ENCODE measurements at places on chromosomes 11 and 22. TPM values are rescaled to one million over a fixed set of nuclear protein-coding genes. Genes with fewer than 3 reads are reported as not detected.
A peak's percentile ranks its signal among the peaks of the same experiment; 100 is the strongest.

- DNase-seq: no peak
Measured at GRCh38 chr22:30944986-30945385, 23.6 kb downstream of the MORC2 start.

DNA sequence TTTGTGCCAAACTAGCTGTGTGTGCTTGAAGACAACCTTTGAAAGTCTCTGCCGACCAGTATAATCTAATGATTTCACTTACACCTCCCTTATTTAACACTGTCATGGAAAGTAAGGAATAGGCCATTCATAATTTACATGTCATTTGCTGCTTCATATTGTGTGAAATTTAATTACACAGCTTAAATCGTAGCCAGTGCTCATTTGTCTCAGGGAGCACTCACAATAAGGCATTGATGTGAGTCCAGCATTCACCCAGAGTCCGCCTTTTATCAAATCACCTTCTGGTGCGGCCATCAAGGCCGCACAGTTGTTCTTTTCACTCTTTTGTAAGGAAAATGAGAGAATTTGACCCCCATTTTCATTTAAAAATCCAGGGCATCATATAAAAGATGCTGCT, 46.9 kb downstream of the PAX6 start:
- DNase-seq: no peak

DNA sequence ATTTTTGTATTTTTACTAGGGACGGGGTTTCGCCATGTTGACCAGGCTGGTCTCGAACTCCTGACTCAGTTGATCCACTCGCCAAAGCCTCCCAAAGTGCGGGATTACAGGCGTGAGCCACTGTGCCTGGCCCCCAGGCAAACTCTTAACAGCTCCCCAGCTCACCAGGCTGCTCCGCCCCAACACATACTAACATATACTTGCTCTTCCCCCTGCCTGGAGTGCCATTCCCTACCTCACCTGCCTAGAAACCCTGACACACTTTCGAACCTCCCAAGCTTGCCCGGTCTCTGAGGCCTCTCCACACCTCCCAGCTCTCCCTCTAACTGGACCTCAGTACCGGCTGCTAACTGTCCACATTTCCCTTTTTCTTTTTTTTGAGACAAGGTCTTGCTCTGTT, 8.5 kb downstream of the MAP4K2 start:
- no peak for DNase-seq

DNA sequence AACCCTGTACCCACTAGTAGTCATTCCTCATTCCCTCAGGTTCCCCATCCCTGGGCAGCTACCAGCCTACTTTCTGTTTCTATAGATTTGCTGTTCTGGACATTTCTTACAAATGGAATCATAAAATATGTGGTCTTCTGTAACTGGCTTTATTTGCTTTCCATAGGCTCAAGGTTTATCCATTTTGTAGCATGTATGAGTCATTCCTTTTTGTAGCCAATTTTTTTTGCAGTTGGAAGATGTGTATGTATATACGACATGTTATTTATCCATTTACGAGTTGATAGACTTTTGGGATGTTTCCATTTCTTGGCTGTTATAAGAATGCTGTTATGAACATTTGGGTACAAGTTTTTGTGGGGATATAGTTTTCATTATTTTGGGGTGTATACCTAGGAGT, 130.6 kb downstream of the WNT11 start:
- no peak for DNase-seq

The OR8G5 gene
- total RNA-seq: not detected

GRCh38 chr22:49667236-49667635, 160.4 kb downstream of the BRD1 start:
- DNase-seq: peak; percentile 40

DNA sequence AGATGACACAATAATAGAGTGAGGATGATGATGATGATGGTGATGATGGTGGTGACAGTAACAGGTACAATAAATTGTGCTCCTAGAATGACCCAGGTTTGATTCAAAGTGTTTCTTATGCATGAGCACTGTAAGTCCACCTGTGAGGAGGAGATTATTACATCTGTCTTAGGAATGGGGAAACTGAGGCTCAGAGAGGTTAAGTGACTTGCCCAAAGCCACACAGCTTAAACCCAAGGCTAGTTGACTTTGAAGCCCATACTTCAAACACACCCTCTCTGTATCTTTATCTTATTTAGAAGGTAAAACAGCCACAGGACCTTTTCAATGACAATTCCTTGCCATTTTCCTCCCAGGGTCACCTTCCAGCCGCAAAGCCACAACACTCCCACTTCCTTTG, 88.9 kb downstream of the MIAT start:
- no peak for DNase-seq

- no peak for DNase-seq
Measured at GRCh38 chr11:776561-777287, 563 bp downstream of the GATD1 start.

The OR10S1 gene
- total RNA-seq: not detected

The DEUP1 gene
- not detected for total RNA-seq

DNA sequence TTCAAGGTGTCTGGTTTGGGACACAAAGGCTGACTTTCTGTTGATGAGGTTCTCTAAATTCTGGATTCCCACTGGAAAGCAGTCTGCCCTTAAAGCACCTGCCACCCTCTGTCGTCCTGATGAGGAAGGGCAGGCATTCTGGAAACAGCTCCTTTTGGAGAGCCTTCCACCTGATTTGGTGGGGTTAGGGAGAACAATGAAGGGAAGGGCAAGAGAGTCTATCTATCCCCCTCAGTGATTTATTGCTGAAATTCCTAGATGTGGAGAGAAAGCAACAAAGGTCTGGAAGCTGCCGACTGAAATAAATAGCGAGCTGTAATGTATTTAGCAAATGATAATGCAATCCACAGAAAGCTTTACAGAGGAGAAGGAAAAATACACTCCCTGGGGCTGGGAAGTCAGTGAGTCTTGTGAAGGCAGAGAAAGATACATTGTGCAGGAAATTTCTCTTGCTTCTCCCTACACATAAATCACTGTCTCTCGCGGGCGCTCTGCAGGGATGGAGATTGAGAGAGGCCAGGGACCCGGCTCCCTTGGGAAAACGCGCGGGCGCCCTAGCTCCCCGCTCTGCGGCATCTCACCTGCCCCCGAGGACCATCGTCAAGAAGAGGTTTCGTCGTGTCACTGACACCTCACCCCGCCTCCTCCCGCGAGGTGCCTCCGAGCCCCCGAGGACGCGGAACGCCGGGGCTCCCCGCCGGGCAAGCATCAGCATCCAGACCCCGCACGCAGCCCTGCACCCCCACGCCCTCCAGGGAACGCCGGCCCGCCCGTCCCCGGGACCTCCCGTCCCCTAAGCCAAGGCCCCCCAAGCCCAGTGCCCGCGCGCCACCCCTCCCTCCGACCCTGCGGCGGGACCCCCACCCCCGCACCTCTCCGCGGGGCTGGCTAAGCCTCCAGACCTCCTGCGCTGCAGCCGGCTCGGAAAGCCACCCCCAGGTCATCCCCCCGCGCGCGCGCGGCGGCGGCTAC, 673 bp downstream of the CDON start:
- DNase-seq: peak; percentile 23

The RPS25 gene
- 2,206 TPM for total RNA-seq

GRCh38 chr11:8567602-8568198, 26.3 kb downstream of the STK33 start:
- peak; percentile 6 for DNase-seq

- no peak for DNase-seq
Measured at GRCh38 chr11:95267601-95268213, 36.7 kb upstream of the SESN3 start.

The CBY1 gene
- 8.8 TPM for total RNA-seq

The PRAME gene
- not detected for total RNA-seq

- no peak for DNase-seq
Measured at GRCh38 chr11:129937592-129938238, 42.3 kb upstream of the NFRKB start.

- DNase-seq: no peak
Measured at GRCh38 chr11:73656985-73657384, 10.6 kb downstream of the PLEKHB1 start.

- DNase-seq: no peak
Measured at GRCh38 chr11:8867931-8868631, 42.9 kb upstream of the AKIP1 start.

DNA sequence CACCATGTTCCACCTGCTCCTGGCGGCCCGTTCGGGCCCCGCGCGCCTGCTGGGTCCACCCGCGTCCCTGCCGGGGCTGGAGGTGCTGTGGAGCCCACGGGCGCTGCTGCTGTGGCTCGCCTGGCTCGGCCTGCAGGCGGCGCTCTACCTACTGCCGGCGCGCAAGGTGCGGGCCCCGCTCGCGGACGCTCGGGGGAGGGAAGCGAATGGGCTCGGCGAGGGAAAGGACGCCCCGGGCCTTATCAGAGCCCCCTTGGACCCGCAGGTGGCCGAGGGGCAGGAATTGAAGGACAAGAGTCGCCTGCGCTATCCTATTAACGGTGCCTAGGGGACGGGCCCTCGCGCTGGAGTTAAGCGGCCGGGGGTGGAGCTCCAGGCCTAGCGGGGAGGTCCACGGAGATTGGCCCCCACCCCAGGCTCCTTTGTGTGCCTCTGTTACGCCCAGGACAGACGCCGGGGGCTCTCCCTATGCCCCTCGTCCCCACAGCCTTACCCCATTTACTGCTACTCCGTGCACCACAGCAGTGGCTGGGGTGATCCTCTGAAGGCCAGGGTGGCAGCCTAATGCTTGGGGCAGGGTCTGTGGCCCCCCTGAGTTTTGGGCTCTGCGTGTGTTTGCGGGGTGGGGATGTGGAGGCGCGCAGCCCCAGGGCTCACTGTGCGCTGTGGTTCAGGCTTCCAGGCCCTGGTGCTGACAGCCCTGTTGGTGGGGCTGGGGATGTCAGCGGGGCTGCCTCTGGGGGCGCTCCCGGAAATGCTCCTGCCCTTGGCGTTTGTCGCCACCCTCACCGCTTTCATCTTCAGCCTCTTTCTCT, 1.1 kb downstream of the TM7SF2 start:
- peak; percentile 78 for DNase-seq

DNA sequence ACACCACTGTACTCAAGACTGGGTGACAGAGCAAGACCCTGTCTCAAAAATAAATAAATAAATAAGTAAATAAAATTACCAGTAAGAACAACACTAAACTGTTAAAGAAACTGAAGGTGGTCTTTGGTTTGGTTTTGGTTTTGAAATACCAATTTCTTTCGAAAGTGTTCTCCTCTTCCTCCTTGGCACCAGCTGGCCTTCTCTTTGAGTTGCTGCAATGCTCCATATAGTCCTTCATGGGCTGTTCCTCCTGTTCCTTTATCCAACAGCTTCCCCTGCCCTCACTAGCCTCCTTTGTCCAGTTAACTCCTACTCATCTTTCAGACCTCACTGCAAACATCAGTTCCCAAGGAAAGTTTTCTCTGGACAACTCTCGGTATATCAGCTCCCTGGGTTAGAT, 5.0 kb upstream of the UVRAG start:
- DNase-seq: no peak

- no peak for DNase-seq
Measured at GRCh38 chr22:23279781-23280180, 99.5 kb downstream of the BCR start.

- no peak for DNase-seq
Measured at GRCh38 chr22:47123006-47123826, 360.8 kb downstream of the TBC1D22A start.

The ZNF214 gene
- total RNA-seq: not detected

The TRIM66 gene
- total RNA-seq: 19.1 TPM

Data from activated naive CD4-positive, alpha-beta T cell treated with anti-CD3 and anti-CD28 coated beads for 36 hours (primary cell).